ENCODE measurements at places on chromosomes 2 and 18.

- no peak for DNase-seq
Measured at GRCh38 chr2:216765761-216766262, 70.5 kb upstream of the IGFBP5 start.

DNA sequence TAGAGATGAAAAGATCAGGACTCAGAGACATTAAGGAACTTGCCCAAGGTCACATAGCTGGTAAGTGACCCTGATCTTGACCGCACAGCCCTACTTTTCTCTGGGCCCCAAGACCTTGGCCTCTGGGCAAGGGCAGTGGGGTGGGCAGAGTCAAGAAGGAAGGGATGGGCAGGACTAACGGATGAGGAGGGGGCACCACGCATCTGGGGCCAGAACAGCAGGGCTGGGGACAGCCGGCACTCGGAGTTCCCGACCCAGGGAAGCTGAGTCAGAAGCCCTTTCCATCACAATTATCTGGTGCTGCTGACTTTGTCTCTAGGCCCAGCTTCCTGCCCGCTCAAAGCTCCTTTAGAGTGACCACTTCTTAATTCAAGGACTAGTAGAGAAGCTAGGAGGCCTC lies 14.4 kb downstream of the CFAP65 start:
- no peak for DNase-seq

DNA sequence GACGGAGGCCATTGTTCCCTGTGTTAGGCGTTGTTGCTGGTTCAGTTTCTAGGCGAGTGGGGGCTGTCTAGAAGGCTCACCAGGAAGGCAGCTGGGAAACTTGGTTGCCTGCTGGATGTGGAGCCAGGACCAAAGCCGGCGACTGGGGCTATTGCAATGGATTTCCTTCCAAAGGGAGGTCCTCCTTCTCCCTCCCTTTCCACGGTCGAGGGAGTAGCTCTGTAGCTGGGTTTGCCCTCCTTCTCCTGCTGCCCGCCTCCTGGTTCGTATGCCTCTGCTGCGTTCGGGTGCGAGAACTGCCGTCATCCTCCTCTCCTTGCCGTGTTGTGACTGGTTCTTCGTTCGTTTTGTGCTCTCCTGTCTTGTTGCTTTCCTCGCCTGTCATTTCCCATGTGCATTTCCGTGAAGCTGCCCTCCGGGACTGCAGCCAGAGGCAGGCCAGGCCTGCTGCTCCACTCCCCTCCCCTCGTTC lies 203.4 kb downstream of the NEDD4L start:
- peak; percentile 12 for DNase-seq

DNA sequence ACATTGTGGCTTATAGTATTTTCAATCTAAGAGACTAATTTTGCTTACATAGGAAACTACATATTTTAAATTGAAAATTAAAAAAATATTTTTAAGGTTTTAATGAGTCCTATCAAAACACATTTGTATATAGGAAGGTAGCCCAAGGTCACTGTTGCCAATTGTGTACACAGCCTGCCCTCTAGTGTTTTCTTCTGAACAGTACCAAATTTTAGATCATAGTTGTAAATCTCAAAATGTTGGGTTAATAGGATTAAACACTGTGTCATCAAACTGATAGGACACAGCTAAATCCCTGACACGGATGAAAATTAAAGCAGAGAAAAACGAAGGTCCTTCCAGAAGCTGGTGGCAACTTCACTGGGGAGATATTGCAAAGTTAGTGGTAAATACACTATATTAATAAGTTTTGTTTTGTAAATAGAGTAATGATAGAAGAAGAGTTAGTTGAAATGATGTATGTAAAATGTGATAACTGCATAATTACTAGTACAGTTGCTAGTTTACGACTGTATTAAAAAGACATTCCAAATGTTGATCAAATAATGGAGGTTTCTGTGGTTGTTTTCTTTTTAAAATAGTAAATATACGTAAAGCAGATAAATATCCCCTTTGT lies 19.7 kb downstream of the CLUL1 start:
- peak; percentile 60 for DNase-seq

DNA sequence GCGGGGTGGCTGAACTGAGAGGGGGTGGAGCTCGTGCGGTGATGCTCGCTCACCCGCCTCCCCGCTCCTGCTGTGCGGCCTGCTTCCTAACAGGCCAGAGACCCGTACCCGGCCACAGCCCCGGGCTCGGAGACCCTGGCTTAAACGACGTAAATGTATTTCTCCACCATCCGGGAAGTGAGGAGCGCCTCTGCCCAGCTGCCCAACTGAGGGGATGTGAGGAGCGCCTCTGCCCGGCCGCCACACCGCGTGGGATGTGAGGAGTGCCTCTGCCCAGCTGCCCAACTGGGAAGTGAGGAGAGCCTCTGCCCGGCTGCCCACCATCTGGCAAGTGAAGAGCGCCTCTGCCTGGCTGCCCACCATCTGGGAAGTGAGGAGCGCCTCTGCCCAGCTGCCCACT lies 110.6 kb downstream of the HS6ST1 start:
- no peak for DNase-seq

DNA sequence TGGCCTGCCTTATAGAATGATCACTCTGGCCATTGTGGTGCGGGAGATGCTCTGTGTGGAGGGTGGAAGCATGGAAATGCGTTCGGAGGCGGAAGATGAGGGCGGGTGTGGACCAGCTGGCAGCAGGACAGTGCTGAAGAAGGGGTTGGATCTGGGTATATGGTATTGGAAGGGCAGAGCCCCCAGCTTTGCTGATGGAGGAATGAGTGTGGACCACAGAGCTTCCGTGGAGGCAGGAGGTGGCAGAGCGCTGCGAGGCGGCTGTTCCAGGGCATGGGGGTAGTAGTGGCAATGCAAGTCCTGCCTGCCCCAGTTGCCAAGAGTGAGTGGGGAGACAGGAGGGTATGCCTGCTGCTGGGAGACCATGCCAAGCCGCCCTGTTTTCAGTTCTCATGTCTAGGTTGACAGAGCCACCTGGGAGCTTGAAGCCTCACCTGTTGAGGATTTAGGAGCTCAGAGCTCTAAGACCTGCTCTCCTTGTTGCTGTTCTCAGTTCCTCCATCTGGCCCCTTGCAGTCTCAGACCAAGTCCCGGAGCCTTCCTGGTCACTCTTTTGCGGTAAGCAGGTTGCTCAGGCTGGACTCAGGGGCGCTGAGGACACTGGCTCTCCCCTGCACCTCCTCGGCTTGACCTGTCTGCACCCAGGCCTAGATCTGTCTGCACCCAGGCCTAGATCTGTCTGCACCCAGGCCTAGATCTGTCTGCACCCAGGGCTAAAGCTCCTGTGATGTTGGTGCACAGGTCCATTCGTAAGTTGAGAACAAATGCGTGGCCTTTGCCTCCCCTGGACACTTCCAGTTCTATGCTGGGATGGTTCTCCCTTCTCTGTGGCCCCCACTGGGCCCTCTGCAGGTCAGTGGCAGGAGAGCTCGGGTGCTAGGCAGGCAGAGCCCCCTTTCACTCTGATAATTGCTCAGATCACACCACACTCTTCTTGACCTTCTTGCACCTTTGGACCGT lies 290.5 kb upstream of the HS6ST1 start:
- no peak for DNase-seq

DNA sequence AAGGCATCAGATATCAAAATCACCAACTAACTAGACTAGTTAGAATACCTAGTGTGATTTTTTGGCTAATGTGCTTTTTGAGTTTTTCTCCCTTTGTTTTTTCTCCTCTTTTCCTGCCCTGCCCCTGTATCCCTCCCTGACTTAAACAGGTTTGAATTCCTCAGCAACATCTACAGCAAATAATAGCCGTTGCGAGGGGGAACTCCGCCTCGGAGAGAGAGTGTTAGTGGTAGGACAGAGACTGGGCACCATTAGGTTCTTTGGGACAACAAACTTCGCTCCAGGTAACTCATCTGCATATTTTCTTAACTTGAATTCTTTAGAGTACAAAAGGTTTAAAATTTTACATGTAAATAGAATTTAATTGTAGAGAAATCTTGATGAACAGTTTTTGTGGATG lies 45.0 kb downstream of the CLIP4 start:
- DNase-seq: no peak

GRCh38 chr2:32951672-32952071 lies 4.9 kb downstream of the LTBP1 start:
- DNase-seq: no peak

DNA sequence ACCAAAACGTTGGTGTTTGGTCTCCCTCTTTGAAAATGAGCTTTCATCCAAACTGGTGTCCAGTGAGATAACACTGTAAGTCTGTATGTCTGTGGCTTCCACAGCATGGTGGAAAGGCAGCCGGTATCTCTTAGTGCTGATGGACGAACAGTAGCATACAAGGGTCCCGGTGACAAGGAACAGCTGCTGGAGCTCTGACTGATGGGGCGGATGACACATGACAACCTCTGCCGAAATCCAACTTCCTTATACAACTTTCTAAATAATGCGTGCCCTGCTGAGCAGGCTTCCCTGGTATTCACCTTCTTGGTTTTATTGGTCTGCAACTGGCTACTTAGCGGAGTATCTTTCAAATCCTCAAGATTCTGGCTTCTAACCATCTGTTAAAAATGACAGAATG lies 216.2 kb downstream of the SRBD1 start:
- no peak for DNase-seq

- peak; percentile 24 for DNase-seq
Measured at GRCh38 chr2:168192839-168193616, 54.4 kb downstream of the STK39 start.

- DNase-seq: peak; percentile 79
Measured at GRCh38 chr2:215931256-215931903, 82.0 kb downstream of the MREG start.

- peak; percentile 9 for DNase-seq
Measured at GRCh38 chr18:53749766-53750165, 474.7 kb downstream of the MBD2 start.

DNA sequence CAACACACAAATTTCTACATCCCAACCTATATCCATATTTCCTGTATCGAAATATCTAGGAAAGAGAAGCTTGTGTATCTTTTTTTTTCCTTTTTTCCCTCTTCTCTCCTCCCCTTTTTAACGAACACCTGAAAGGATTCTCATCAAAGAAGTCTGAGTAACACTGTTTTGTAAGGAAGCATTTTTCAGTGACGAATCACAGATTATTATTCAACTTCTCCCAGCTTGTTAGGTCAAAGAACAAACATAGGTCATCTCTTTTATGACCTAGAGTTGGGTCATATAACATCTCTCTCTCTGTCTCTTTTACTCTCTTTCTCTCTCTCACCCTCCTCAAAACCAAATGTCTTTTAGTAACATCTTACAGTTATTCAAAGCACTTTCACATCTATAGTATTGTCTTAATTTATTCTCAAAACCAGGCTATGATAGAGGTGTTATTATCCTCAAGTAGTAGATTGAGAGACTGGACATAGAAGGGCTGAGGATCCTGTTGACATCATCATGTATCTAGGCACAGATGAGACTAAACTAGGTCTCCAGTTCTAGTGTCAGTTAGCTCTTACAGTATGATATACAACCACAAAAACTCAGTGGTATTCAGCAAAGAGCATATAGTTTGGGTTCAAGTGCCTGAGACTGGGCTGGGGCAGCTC lies 80.1 kb upstream of the SPOPL start:
- DNase-seq: peak; percentile 9

GRCh38 chr2:102253140-102253752 lies 58.1 kb upstream of the IL1RL1 start:
- DNase-seq: no peak

- no peak for DNase-seq
Measured at GRCh38 chr2:3073041-3073595, 304.5 kb downstream of the EIPR1 start.

- no peak for DNase-seq
Measured at GRCh38 chr2:100554798-100555407, 7.9 kb upstream of the PDCL3 start.

DNA sequence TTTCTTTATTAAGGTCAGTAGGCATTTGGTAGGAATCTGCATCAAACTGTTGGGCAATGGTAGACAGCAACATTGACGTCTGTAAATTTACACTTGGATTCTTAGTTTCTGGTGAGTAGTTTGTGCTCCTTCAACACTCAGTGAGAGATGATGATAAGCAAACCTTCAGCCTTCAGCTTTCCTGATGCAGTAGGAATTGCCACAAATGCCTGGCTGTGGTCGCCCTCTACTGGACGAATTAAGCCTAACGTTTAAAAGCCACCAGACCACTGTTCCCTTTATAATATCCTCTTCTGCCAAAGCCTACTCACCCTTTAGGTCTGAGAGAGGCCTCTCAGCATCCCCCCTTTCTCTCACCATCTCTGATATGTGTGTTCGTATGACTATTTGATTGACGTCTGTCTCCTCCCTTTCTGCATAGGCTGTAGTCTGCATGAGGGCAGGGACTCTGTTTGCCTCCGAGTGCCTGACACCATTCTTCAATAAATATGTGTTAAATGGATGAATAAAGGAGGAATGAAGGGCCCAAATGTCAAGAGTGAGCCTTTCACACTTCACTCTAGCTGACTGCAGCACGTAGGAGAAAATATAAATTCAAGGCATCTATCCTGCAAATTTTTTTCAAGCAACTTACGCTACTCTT lies 47.0 kb upstream of the PLEKHM3 start:
- peak; percentile 57 for DNase-seq

DNA sequence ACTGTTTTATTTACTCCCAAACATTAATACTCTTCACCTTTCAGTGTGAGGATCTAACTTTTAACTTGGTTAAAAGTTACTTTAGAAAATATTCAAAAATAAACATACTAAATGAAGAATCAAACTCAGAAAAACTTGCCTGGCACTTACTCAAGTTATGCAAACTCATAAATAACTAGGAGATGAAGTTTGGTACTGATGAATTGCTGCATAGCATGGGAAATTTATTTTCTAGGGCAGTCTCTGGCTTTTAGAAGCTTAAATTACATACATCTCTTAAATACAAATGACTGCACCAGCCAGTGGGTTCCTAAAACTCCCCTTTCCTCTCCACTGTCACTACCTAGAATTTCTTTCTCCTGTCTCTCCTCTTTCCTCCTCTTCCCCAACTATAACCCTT lies 46.7 kb upstream of the CREB1 start:
- DNase-seq: no peak

DNA sequence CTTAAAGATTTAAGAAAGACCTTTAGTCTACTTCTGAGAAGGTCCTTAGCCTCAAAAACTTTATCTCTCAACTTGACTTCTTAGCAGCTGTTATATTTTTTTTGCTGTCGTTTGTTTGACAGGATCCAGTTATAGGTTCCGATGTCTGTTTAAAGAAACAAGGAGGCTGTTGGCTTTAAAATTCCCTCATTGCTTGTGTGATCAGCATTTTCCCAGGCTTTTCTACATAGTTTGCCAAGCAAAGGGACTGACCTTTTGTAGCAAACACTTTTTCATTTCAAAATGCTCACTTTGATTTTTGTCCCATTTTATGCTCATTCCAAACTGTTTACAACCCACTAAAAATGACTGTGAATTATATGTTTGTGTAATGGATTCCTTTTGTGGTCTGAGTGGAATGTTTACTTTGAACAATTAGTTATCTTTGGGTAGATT lies 394.9 kb downstream of the ARHGAP15 start:
- DNase-seq: peak; percentile 66

- DNase-seq: no peak
Measured at GRCh38 chr2:124193706-124194105, 168.6 kb downstream of the CNTNAP5 start.

- DNase-seq: peak; percentile 73
Measured at GRCh38 chr2:174593574-174594203, 3.9 kb downstream of the WIPF1 start.

- no peak for DNase-seq
Measured at GRCh38 chr2:37872192-37872750, 52.8 kb upstream of the RMDN2 start.

Measured in fibroblast of skin of scalp (primary cell).